ENCODE measurements at places on chromosomes 3 and 15. TPM values are rescaled to one million over a fixed set of nuclear protein-coding genes. Genes with fewer than 3 reads are reported as not detected.

Gene NEK10
- 0.58 TPM for total RNA-seq

Gene CHDH
- 0.42 TPM for total RNA-seq

Gene CYP1A2
- total RNA-seq: not detected

Gene ANKUB1
- not detected for total RNA-seq

Gene ISLR
- 75.6 TPM for total RNA-seq

Gene SLC15A2
- total RNA-seq: 0.99 TPM

Gene SCN5A
- total RNA-seq: 1.0 TPM

Gene SLC27A2
- total RNA-seq: 0.42 TPM

Gene FGF7
- total RNA-seq: 60.2 TPM
